ENCODE measurements at places on chromosomes 16 and 17.

GRCh38 chr16:56277075-56277474 is 85.8 kb downstream of the GNAO1 start:
- no peak for DNase-seq

DNA sequence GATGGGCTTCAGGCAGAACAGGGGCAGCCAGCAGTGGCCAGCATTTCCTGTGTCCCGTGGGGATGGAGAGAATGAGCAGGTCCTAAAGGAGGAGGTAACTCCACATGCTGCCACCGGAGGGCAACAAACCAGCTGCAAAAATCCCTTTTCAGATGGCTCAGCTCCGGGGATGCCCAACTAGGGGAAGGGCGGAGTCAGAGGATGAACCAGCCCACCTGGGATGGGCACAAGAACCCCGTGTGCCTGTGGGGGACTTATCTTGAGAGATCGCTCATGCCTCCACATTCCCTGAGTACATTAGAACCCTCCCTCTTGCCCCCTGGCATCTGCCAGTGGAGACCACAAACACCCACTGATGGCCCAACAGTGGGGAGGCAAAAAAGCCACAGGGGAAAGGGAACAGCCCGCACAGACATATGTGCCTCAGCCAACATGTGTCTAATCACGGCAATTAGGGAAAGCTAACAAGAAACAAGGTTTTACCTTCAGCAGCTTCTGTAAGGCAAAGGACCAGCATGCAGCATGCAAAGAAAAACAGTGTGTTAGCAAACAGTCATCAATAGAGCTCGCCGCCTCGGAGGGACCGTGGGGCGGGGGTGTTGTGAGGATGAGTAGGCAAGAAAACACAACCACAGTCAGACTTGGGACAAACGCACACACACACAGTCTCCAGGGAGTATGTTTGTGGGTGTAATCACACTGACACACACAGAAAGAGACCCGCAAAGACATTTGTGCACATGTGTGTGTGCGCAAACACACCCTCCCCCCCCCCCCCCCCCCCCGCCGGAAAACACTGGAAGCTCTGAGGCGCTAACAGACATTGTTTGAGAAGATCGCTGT is 64.0 kb downstream of the MYO18A start:
- DNase-seq: no peak

DNA sequence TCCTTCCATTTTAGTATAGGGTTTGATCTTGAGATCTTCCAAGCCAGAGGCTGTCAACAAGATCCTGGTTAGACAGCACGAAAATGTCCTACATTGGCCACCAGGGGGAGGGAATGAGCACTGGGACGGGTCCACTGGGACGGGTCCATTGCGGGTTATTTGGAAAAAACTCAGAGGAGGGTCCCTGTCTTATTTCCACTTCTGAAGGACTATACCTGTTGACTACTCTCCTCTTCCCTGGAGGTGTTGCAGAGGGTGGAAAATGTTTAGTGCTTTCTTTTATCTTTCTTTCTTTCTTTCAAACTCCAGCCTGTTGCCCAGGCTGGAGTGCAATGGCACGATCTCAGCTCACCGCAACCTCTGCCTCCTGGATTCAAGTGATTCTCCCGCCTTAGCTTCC is 2.5 kb downstream of the TTLL6 start:
- peak; percentile 36 for DNase-seq

DNA sequence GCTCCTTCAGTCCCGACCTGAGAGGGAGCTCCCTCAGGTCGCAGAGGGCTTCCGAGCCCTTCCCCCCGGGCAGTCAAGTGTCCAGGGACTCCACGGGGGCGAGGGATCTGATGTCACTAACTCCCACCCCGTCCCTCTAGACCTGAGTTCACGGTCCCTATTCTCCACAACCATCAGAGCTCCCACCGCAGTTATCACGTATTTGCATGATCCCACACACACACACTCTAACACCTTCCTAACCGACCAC is 3.7 kb upstream of the PER1 start:
- DNase-seq: no peak

GRCh38 chr16:11996433-11997330 is 20.1 kb downstream of the SNX29 start:
- DNase-seq: no peak
